ENCODE measurements at places on chromosomes 3 and 15. TPM values are rescaled to one million over a fixed set of nuclear protein-coding genes. Genes with fewer than 3 reads are reported as not detected.
A peak's percentile ranks its signal among the peaks of the same experiment; 100 is the strongest.

- H3K27ac ChIP-seq: no peak overlapping the region
- no peak overlapping the region for H3K4me3 ChIP-seq
- no peaks in the 10 kb centered on the region for H3K4me1 ChIP-seq
- no peaks in the 10 kb centered on the region for H3K36me3 ChIP-seq
- H3K27me3 ChIP-seq: no peaks in the 10 kb centered on the region
Observed at GRCh38 chr3:86794361-86795065, 196.4 kb downstream of the VGLL3 start.

DNA sequence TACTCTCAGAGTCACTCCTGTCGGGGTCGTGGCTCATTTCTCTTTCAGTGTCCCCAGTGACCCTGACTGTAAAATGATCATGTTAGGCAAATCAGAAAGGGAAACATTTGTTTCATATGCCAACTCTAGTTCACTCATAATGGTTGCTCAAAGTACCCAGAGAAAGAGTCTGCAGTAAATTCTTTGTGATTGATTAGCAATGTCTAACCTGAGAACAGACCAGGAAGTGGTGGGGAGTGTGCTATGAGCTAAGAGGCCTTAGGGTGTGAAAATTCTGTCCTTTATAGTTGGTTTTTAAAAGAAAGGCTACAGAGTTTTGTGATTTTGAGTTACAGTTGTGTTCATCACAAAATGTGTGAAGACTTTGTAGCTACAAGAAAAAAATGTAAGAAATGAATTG lies 108.9 kb downstream of the EDEM1 start:
- H3K27me3 ChIP-seq: no peaks in the 10 kb centered on the region
- H3K4me3 ChIP-seq: no peak overlapping the region
- H3K36me3 ChIP-seq: no peaks in the 10 kb centered on the region
- H3K27ac ChIP-seq: no peak overlapping the region
- H3K4me1 ChIP-seq: no peaks in the 10 kb centered on the region

DNA sequence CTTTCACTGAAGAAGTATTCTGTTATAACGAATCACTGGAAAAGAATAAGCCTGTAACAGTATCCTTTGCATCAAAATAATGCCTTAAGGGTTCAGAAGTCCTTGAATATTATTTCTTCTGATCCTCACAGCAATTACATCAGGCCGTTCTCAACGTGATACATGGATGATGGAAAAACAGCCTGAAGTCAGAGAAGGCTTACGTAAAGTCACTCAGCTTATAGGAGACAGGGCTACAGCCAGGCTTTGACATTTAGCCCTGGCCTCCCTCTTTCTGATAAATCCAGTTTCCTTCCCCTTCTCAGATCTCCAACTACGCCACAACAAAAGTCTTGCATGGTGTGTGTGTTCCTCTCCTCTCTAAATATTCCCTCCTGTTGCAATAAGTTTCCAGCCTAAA lies 131.9 kb downstream of the ANO10 start:
- H3K36me3 ChIP-seq: no peaks in the 10 kb centered on the region
- H3K27ac ChIP-seq: peak overlapping the region; percentile 80
- DNase-seq: no peak
- H3K4me3 ChIP-seq: no peak overlapping the region
- H3K27me3 ChIP-seq: no peaks in the 10 kb centered on the region

DNA sequence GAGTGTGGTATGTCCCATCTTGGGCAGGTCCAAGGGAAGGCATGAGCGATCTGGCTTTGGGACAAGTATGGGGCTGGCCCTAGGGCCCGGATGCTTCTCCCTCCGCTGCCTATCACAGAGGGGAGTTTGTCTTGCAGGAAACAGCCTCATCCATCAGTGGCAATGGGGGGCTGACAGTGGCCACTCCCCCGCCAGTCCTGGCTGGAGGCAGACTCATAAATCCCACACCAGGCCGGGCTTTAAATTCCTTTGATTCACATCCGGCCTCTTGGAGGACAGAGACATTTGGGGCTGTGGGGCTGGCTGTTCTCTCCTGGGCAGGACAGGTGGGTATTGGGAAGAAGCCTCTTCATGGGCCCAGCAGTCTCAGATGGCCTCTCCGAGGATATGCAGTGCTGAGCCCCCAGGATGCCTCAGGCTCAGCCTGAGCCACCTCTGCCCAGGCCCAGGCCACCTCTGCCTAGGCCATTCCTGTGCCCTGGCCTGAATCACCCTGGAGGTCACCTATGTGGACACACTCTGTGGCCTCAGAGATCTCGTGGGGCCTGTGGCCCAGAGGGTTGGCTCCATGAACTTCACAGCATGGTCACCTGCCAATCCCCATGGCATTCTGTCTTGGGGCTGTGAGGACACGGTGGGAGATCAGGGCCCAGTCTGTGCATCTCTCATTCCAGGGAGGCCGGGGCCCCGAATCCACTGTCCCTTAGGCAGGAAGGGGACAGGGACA lies 84.2 kb upstream of the GOLGA6L4 start:
- H3K4me3 ChIP-seq: no peak overlapping the region
- H3K4me1 ChIP-seq: no peaks in the 10 kb centered on the region
- no peaks in the 10 kb centered on the region for H3K36me3 ChIP-seq
- no peaks in the 10 kb centered on the region for H3K27me3 ChIP-seq
- DNase-seq: no peak

DNA sequence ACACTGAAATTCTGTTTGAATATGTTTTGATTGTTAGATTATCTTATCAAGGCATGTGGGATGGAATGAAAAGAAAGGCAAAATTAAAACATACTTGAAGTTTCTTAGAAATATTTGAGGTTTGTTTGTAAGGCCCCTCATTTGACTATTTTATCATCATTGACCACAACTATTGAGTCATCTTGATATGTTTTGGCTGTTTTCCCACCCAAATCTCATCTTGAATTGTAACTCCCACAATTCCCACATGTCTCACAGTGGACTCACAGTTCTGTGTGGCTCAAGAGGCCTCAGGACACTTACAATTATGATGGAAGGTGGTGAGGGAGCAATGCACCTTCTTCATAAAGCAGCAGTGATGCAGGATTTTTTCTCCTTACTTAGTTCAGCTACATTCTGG lies 917.1 kb downstream of the PLOD2 start:
- no peaks in the 10 kb centered on the region for H3K36me3 ChIP-seq
- no peak overlapping the region for H3K4me3 ChIP-seq
- DNase-seq: no peak
- no peaks in the 10 kb centered on the region for H3K27me3 ChIP-seq
- no peak overlapping the region for H3K27ac ChIP-seq

- no peaks in the 10 kb centered on the region for H3K27me3 ChIP-seq
- DNase-seq: no peak
- no peaks in the 10 kb centered on the region for H3K36me3 ChIP-seq
- H3K4me1 ChIP-seq: no peaks in the 10 kb centered on the region
Observed at GRCh38 chr3:127560051-127560787, 30.3 kb downstream of the TPRA1 start.

DNA sequence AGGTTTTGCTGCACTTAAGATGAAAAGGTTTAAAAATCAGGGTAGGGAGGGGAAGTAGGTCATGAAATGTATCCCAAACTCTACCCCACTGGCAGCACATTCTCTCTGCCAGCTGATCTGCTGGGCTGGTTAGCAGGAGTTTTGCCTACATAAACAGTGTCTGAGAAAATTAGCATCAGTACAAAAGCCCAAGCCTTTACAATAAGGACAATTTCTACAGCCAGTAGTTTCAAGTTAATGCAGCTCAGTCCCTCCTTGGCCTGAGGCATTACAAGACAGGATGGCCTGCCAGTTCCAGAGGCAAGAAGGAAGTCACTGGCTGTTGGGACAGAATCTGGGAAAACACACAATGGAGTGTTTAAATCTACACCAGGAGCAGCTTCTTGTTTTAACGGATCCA lies 32.8 kb downstream of the NCEH1 start:
- H3K4me3 ChIP-seq: no peak overlapping the region
- DNase-seq: no peak
- H3K27me3 ChIP-seq: no peaks in the 10 kb centered on the region
- no peak overlapping the region for H3K27ac ChIP-seq
- no peaks in the 10 kb centered on the region for H3K36me3 ChIP-seq
- no peaks in the 10 kb centered on the region for H3K4me1 ChIP-seq

- H3K4me3 ChIP-seq: no peak overlapping the region
- H3K36me3 ChIP-seq: no peaks in the 10 kb centered on the region
- H3K4me1 ChIP-seq: peaks cover 4% of the 10 kb centered on the region
- no peak for DNase-seq
- H3K27me3 ChIP-seq: no peaks in the 10 kb centered on the region
Observed at GRCh38 chr3:131454501-131454900, 48.3 kb downstream of the MRPL3 start.

- no peaks in the 10 kb centered on the region for H3K27me3 ChIP-seq
- DNase-seq: no peak
- H3K4me3 ChIP-seq: peak within 1 kb of the TSS; percentile 72
- H3K36me3 ChIP-seq: peaks cover 25% of the 10 kb centered on the region
Observed at GRCh38 chr15:90234096-90234988, at the start of gene GDPGP1. Gene GDPGP1, plus strand, starts transcription at chr15:90234209. Its CDS starts 6,700 bp downstream, at chr15:90240909.

GRCh38 chr3:67940210-67940952 lies 286.0 kb upstream of the SUCLG2 start:
- no peaks in the 10 kb centered on the region for H3K27me3 ChIP-seq
- H3K36me3 ChIP-seq: no peaks in the 10 kb centered on the region
- DNase-seq: peak; percentile 1
- H3K27ac ChIP-seq: no peak overlapping the region
- H3K4me3 ChIP-seq: no peak overlapping the region

ECE2 gene
- not detected for total RNA-seq

LRRC2 gene
- 37.4 TPM for total RNA-seq
